ENCODE measurements at places on chromosomes 3 and 15. TPM values are rescaled to one million over a fixed set of nuclear protein-coding genes. Genes with fewer than 3 reads are reported as not detected.

GRCh38 chr3:42106646-42107045 lies 15.5 kb downstream of the TRAK1 start:
- DNase-seq = no peak

Gene MAPKBP1
- 44.1 TPM for total RNA-seq

Gene DALRD3
- 20.6 TPM for total RNA-seq

Gene FAM227B
- total RNA-seq = 4.8 TPM

Gene LTF
- total RNA-seq = 5.5 TPM

DNA sequence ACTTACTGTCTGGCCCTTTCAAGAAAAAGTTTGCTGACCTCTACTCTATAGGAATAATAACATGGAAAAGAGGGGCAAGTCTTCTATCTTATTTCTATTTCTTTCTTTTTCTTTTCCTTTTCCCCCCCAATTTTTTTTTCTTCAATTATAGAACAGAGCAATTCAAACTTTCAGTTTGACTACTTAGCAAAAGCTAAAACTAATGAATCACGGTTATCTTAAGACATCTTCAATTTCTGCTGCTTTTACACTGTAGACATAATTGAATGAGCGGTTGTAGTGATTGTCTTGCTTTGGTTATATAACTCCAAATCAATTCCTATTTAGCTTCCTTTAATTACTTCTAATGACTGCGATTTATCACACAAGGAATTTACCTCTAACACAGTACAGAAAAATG lies 74.3 kb upstream of the P2RY1 start:
- no peak for DNase-seq

- DNase-seq = no peak
These were observed 7.9 kb downstream of the RPL14 start for GRCh38 chr3:40465111-40465407.

- no peak for DNase-seq
These were observed 169.2 kb downstream of the NFKBIZ start for GRCh38 chr3:102018551-102018950.

GRCh38 chr15:78420766-78421165 lies 17.2 kb upstream of the IREB2 start:
- DNase-seq = no peak

- no peak for DNase-seq
These were observed 327.1 kb downstream of the KBTBD8 start for GRCh38 chr3:67325231-67325630.

- peak; percentile 83 for DNase-seq
These were observed at the start of gene SST for GRCh38 chr3:187669675-187670504. Gene SST (minus strand): TSS chr3:187670394. CDS start chr3:187670291, 103 bp downstream.

- no peak for DNase-seq
These were observed 41.8 kb downstream of the GRK7 start for GRCh38 chr3:141804778-141805639.

Gene SEMA5B
- total RNA-seq = 0.81 TPM

DNA sequence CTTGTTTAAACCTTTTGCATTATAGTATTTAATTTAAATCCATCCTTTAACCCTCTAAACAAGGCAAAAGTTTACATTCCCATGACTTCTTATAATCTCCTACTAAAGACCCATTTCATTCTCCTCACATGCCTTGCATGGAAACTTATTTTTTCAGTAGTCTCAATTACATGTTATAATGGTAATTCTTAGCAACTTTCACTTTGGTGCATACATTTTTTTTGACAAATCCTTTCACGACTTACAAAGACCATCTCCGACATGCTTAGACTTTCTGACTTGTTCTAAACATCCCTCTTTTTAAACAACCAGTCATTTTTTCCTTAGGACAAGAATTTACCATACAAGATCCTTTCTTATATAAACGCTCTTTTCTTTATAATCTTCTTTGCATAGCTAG lies 615.4 kb upstream of the GBE1 start:
- no peak for DNase-seq

GRCh38 chr3:69121513-69121912 lies 882 bp downstream of the LMOD3 start:
- DNase-seq = no peak

- DNase-seq = no peak
These were observed 4.9 kb downstream of the SLC12A6 start for GRCh38 chr15:34332553-34333120.

- DNase-seq = no peak
These were observed 20.2 kb upstream of the DAPK2 start for GRCh38 chr15:64066451-64066850.

DNA sequence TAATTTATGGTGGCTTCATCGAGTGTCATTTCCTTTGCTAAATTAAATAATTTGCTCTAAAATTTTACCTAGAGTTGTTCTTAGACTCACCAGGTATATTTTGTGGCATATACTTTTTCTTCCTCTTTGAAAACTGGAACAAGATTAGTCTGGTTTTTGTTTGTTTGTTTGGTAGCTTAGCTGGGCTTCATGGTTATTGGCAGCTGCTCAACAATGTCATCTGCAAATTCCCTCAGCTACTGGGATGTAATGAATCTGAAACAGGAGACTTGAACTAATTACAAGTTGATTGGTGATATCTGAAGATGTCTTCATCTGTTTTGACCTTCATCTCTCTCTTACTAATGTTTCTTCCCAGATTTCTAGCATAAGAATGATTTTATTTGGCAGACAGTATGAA lies 270.5 kb upstream of the P2RY1 start:
- DNase-seq = no peak

Gene MYRIP
- 10.3 TPM for total RNA-seq

Gene HRG
- total RNA-seq = not detected

All from aorta (tissue), 5 donors.